ENCODE measurements at places on chromosomes 4 and X.

DNA sequence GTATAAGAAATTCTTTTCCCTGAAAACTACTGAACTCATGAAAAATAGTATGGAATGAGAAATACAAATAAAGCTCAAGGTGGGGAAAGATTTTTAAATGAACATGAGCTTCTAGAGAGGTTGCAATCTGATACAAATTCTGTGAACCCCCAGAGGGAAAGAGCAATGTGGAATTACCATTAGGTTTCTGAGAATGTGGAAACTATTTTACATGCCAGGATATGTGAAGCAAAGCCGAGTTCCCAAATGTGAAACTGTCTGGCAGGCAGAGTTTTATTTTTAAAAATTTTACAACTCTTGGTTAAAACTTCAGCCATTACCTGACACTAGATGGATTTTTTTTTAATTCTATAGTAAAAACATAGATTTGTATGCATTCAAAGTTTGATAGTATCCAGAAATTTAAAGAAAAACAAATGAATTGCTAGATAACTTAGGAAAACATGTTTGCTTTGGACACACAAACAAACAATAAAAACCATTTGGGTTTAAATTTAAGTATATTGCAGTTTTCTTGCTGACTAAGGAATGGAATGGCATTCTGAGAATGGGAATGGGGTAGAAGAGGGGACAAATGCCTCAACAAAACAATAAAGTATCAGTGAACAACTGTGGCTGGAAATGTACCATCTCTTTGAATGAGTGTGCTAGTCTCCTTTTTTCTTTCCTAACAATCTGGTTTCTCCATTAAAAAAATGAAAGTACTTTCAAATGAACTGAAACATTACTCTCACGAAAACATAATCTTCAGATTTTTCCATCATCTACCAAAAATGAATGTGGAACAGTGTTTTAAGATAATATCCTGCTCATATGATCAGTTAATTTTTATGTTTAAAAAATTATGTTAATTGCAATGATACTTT is 99.6 kb downstream of the PCDH18 start:
- no peak for DNase-seq

DNA sequence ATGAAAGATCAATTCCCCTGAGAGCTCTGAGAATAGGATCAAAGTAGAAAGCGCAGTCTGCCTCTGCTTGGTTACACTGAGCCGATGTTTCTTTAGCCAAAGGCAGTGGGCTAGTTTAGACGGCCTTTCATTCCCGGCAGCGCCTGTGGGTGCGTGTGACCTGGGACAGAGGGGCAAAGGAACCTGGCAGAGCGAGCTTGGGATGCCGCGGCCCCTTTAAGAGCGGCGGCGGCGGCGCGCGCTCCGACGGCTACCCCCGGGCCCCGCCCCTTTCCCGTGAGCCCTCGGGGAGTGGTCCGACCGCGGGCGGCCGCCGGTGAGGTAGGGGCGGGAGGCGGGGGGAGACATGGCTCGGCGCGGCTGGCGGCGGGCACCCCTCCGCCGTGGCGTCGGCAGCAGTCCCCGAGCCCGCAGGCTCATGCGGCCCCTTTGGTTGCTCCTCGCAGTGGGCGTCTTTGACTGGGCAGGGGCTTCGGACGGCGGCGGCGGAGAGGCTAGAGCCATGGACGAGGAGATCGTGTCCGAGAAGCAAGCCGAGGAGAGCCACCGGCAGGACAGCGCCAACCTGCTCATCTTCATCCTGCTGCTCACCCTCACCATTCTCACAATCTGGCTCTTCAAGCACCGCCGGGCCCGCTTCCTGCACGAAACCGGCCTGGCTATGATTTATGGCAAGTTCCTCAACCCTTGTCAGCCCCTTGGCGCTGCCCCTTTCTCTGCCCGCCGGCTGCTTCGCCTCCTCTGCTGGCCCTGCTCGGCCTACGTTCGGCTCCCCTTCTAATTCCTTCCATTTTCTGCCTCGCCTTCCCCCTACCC is at the start of gene SLC9A6:
Gene SLC9A6 (plus strand): TSS at position 279 of the 816 bp plus-strand sequence. CDS start 224 bp downstream, at position 503.
- DNase-seq, result peak; percentile 50

GRCh38 chr4:186021461-186022167 is 47.3 kb upstream of the TLR3 start:
- DNase-seq, result no peak

DNA sequence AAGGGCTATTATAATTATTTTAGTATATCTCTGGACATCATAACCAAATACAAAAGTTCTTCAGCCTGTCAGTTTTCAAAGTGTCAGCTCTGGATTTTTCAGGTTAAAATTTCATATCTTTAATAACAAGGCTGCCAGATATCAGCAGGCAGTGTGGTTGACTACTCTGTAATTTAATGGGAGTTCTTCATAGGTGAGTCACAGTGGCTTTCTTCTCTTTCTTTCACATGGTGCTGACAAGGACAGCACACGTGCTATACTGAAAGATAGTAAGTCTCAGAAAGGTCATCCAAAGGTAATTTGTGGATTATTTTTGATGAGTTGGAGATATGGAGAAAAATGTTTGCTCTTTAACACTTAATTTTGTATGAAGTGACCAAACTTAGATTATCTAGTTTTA is 43.2 kb downstream of the GALNT7 start:
- DNase-seq, result no peak

DNA sequence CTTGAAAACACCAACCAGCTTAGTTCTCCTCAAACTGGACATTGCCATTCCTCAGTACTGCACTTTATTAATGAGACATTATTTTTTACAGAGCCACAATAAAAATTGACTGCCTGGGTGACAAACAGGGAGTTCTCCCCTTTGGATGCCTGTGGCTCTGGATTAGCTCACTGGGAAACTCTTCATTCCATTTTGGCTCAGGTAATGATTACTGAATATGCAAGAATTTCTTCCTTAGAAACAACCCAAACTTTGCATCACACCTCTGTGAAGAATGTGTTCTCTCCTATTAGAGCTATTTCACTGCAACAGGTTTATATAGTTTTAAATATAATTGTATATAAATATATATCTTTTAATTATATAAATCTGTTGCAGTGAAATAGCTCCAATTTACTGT is 2065.8 kb downstream of the ARAP2 start:
- DNase-seq, result no peak

- DNase-seq, result no peak
Observed at GRCh38 chr4:182017038-182017437, 226.2 kb upstream of the TENM3 start.

DNA sequence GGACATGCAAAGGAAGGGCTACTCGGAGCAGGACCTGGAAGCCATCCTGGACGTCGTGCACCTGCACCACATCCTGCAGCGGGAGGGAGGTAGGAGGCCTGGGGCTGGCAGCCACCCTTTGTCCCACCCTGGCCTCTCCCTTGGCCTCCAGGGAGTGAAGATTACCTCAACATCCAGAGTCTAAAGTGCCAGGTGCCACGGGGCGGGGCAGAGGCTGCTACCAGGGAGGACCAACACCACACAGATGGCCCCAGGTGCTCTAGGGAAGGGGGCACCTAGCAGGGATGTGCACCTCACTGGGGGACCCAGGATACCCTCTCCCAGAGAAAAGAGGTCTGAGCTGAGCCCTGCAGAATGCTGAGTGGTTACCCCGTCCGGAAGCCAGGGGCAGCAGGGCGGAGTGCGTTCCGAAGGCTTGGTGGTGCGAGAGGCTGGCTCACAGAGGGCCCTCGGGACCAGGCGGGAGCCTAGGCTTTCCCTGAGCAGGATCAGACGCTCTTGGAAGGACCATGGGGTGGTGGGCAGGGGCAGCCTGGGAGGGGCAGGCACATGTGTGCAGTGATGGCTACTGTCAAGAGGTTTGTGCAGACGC is 16.1 kb downstream of the ABCD1 start:
- DNase-seq, result no peak

- DNase-seq, result no peak
Observed at GRCh38 chrX:42778096-42778495, at the start of gene PPP1R2C. PPP1R2C (minus strand) TSS chrX:42778163; CDS start chrX:42778079, 84 bp downstream.

DNA sequence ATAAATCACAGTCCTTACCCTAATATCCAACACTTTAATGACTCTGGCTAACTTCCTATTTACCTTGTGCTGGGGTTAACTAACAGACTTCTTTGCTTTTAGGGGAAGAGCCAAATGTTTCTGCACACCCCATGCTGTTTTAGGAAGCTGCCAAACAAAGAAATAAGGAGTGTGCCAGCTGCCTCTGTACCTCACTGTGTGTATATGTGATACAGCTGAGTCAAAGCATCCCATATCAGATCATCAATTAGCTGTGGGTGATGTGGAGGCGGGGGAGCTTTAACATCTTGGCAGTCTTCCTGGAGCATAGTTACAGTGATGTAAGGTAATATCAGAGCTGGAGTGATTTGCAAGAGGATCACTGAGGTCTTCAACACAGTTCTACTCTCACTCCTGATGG is 95.4 kb downstream of the COL25A1 start:
- no peak for DNase-seq

- DNase-seq, result no peak
Observed at GRCh38 chr4:99341426-99341825, 11.1 kb downstream of the ADH1C start.

DNA sequence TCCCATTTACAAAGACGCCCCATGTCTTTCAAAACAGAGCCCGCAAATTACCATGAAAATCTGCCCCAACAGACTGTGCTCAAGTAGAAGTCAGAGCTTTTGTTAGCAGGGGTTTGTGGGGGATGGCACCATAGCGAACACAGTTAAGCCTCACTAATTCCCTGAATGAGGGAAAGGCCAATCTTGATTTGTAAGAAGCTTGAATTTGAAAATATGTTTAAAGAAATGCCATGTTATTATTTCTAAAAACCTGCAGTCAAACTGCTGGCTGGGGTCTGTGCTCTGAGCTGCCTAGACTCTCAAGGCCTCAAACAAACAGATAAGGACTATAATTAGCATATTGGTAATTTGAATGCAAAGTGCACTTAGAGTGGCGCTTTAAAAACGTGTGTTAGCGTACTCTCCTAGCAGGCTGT is 9.4 kb upstream of the PAK3 start:
- DNase-seq, result no peak

DNA sequence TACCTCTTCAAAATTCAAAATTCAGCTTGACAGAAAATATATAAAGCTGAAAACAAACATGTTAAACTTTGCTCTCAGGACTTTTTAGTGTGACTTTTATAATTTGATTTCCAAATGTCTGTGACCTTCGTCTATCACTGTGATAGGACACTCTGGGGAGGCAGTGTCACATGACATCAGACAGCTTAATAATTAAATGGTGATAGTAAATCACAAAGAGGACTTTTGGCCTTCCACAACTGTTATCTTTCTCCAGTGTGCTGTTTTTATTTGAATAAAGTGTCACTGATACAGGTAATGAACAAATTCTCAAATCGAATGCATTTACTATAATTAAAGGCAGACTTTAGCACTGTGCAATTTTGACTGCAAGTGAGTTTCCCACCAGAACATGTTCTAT is 83.1 kb downstream of the MID1 start:
- DNase-seq, result no peak

DNA sequence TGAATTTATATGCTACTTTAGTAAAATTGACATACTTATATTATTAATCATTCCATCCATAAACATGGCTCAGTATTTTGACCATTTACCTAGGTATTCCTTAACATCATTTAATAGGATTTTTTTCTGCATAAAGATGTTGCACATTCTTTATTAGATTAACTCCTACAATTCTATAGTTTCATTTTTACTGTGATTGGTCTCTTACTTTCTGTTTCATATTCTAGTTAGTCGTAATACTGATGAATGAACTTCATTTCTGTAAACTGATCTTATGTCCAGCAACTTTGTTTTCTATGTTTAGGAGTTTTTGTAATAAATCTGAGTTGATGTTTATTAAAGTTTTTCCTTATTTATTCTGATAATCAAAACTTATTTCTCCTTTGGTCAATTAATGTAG is 278.2 kb upstream of the CXXC4 start:
- DNase-seq, result no peak

DNA sequence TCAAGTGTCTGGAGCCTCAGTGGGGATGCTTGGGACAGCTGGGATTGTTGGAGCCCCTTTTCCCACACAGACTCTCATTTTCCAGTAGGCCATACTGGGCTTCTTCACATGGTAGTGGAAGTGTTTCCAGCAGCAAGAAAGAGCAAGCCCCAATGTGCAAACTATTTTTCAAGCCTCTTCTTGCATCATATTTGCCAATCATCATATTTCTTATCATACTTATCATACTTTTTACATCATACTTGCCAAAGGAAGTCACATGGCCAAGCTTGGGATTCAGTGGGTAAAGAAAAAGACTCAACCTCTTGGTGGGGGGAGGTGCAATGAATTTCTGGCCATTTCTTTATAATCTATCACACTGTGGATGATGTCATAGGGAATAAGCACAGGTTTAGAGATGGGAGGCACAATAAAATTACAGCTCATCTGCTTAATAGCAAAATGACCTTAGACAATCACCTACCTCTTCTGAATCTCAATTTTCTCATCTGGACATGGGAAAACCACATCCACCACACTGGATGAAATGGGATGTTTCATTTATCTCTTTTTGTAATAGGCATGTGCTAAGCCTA is 174.2 kb downstream of the MID1IP1 start:
- DNase-seq, result no peak

GRCh38 chr4:83677656-83678055 is 141.7 kb downstream of the GPAT3 start:
- no peak for DNase-seq

DNA sequence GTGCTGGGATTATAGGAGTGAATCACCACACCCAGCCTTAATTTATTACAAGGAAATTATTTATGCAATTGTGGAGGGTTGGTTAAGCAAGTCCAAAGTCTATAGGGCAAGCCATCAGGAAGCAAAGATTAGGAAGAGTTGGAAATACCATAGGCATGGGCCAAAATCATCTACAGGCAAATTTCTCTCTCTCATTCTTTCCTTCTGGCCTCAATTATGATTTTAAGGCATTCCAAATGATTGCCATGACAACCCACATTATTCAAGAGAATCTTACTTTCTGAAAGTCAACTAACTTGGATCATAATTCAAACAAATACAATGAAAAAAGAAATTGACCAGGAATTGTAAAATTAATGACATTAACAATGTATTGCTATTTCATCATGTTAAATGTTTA is 400.8 kb downstream of the GPM6A start:
- no peak for DNase-seq

- DNase-seq, result no peak
Observed at GRCh38 chrX:55011294-55011693, 11.1 kb downstream of the APEX2 start.

DNA sequence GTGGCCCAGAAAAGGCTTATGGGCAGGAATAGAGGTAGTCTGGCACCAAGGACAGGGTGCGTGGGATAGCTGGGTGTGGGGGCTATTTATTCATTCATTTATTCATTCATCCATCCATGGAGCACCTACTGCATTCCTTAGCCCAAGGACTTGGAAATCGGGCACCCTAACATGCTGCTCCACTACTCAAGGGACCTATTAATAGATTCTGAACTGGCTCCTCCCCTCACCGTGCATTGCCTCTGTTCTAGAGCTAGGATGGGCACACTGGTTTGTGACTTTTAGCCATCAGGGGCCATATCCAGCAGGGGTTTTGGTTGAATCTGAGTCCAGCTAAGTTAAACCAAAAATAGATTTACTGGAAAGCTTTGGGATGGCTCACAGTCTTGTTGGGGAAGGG is 30.6 kb upstream of the PJA1 start:
- DNase-seq, result no peak

GRCh38 chr4:137956256-137956655 is 285.9 kb downstream of the SLC7A11 start:
- no peak for DNase-seq
